ENCODE measurements at places on chromosomes 16 and 17.

DNA sequence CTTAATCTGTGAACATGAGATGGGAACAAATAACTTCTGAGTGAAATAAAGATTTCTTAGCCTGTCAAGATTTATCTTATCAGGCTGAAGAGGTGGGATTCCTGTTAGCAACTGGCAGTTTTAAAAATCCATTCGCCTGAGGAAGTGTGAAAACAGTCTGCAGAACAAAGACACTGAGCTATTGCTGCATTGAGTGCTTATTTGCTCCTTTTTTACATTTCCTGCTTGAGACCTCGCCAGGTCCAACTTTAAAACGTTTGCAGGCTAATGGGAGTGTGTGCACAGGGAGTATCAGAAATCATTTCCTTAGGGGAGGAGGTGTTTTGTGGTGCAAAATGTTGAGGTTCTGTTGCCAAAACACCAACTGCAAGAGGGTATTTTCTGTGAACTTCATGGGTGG lies 957.8 kb upstream of the RBFOX1 start:
- DNase-seq, result no peak

- no peak for DNase-seq
Measured at GRCh38 chr16:66318505-66318904, 48.0 kb upstream of the CDH5 start.

GRCh38 chr17:21001813-21002221 lies 41.0 kb downstream of the USP22 start:
- DNase-seq, result no peak

- DNase-seq, result no peak
Measured at GRCh38 chr16:10514369-10515055, 65.9 kb downstream of the EMP2 start.

GRCh38 chr16:81616321-81617020 lies 162.6 kb upstream of the PLCG2 start:
- DNase-seq, result peak; percentile 16

- no peak for DNase-seq
Measured at GRCh38 chr16:67163164-67163998, 1.2 kb upstream of the HSF4 start.

GRCh38 chr17:50289991-50290702 lies 15.9 kb downstream of the TMEM92 start:
- DNase-seq, result no peak

GRCh38 chr16:20401475-20402016 lies 3.0 kb downstream of the PDILT start:
- DNase-seq, result no peak

DNA sequence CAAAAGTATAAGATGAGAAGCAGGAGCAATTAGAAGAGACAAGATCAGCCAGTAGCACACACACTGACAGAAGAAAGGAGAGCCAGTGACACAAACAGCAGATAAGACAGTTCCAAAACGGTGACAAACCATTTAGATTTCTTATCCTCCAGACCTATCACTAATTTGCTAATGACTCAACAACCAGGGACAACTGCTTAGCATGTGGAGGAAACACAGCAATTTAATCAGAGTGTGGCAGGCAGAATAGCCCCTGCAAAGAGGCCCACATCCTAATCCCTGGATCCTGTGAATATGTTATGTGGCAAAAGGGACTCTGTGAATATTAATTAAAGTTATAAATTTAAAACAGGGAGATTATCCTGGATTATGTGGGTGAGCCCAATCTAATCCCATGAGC lies 81.1 kb downstream of the CACNG1 start:
- no peak for DNase-seq

DNA sequence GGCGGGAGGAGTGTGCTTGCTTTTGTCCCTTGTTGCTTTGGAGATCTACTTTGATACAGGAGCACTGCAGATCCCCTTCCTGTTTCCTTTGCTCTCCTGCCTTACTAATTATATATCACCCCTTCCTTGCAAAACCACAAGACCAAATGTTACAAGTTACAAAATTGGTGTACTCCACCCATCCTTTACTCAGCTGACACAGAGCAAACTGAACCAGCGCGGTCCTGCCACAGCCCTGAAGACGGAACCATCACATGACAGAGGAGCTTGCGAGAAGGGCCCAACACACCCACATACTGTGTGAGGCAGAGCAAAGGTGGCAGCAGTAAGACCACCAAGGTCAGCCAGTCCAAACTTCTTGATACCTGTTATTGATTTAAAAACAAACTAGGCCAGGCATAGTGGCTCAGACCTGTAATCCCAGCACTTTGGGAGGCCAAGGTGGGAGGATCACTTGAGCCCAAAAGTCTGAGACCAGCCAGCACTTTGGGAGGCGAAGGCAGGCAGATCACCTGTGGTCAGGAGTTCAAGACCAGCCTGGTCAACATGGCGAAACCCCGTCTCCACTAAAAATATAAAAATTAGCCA lies 33.2 kb downstream of the CYTH1 start:
- DNase-seq, result peak; percentile 32

- no peak for DNase-seq
Measured at GRCh38 chr17:62657145-62657665, 29.7 kb downstream of the MRC2 start.

GRCh38 chr17:32798938-32799337 lies 78.0 kb downstream of the MYO1D start:
- DNase-seq, result no peak

GRCh38 chr17:382644-383533 lies 30.3 kb upstream of the RPH3AL start:
- DNase-seq, result no peak

GRCh38 chr17:2364763-2365116 lies 27.4 kb downstream of the SGSM2 start:
- DNase-seq, result no peak

GRCh38 chr17:1627182-1627981 lies 1.3 kb downstream of the SLC43A2 start:
- no peak for DNase-seq

DNA sequence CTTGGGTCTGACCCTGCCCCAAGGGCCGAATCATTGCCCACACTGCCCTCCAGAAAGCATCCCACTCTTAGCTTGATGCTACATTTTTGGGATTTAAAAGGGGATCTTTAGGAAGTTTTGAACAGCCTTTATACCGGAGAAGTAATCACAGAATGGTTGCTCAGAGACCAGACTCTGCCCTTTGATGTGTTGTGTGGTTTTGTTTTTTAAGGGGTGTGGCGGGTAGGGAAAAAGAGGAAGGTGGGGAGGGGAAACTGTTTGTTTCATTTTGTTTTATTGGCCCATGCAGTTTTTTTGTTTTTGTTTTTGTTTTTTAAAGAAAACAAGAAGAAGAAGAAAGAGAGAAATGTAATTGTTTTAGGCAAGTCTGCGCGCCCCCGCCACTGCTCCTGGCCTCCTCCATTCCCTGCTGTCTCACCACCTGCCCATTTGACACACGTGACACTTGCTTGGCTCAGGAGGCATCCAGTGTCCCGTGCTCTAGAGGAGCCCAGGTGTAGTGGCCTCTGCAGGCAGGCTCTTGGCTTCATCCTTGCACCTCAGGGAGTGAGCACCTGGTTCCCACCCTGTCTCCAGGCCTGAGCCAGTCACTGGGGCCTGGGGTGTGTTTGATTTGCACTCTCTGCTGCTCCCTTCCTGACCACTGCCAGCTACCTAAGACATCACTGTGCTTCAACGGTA lies 35.7 kb downstream of the GNAO1 start:
- no peak for DNase-seq

GRCh38 chr17:75404223-75404730 lies 1.2 kb downstream of the GRB2 start:
- DNase-seq, result no peak

DNA sequence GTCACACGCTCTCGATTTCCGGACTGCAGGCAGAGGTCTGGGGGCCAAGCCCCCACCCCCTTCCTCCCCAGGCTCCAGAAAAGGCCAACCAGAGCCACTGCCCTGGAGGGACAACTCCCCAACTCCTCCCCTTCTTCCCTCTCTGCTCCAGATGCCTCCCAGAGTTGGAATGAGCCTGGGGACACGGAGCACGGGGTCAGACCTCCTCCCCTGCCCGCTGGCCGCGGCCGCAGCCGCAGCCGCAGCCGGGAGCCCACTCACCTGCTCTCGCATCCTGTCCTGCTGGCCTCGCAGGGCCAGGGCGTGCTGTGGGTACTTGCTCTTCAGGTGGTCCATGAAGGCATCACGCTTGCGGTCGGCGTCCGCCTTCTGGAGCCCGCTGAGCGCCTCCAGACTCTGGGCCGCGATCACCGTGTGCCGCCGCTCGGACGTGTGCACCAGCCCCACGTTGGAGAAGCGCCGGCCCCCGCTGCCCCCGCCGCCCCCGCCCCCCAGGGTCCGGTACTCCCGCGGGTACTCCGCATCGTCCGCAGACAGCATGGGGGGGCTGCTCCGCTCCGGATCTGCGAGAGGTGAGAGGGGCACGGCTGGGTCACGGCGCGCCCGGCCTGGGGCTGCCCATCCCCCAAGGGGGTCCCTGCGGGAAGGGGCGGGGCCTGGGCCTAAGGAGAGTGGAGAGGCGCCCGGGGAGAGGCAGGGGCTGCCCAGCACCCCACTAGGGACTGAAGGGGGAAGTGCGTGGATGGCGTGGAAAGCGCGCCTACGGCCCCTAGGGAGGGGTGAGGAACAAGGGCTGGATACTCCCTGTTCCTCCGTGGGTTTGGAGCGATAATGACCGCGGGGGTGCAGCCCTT lies 27.3 kb downstream of the SRCIN1 start:
- DNase-seq, result no peak

DNA sequence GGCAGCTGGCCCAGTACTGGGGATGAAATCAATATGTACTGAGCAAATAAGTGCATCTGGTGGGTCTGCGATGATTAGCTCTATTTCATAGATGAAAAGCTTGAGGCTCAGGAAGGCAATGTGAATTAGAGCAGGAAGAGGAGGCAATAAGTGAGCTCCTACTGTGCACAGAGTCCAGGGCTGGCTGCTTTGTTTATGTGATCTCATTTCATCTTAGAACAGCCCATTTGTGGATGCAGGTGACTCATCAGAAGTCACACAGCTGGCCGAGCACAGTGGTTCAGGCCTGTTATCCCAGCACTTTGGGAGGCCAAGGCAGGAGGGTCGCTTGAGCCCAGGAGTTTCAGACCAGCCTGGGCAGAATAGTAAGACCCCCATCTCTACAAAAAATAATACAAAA lies 7.1 kb downstream of the TMEM114 start:
- DNase-seq, result no peak

Data from esophagus squamous epithelium (tissue), 5 donors.